ENCODE measurements at places on chromosomes 1 and 21. TPM values are rescaled to one million over a fixed set of nuclear protein-coding genes. Genes with fewer than 3 reads are reported as not detected.

The PRAMEF20 gene
- not detected for total RNA-seq

The IFI44L gene
- total RNA-seq, result 37.1 TPM

The AMIGO1 gene
- total RNA-seq, result 0.44 TPM

The CRNN gene
- not detected for total RNA-seq

The CCT8 gene
- total RNA-seq, result 246 TPM

The OLFM3 gene
- not detected for total RNA-seq

The CLCN6 gene
- 8.0 TPM for total RNA-seq

The TNNI3K gene
- total RNA-seq, result not detected

The H6PD gene
- total RNA-seq, result 15.9 TPM

The KMO gene
- not detected for total RNA-seq

The E2F2 gene
- 1.9 TPM for total RNA-seq

Data from mammary microvascular endothelial cell (primary cell).